ENCODE measurements at places on chromosomes 7 and 10.

- no peak for DNase-seq
These were observed 83.2 kb downstream of the HECTD2 start for GRCh38 chr10:91493313-91493712.

GRCh38 chr7:79293655-79294142 is 159.8 kb downstream of the MAGI2 start:
- no peak for DNase-seq

GRCh38 chr7:5774136-5774535 is 7.3 kb downstream of the RNF216 start:
- no peak for DNase-seq

DNA sequence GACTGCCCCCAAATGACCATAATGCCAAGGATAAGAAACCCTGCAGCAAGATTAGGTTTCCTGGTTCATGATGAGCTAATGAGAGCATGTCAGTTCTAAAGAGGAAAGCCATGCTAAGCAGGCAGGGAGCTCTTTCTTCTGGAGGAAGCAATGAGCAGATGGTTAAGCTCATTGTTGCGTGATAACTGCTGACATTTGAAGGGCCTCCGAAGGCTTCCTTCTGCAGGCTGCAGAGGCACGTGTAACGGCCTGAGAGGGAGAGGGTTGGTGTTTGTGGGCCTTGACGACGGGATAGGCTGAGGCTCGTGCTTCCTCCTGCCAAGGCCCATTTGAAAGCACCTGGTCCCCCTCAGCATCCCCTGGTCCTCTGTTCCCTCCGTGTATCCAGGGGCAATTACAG is 63.5 kb upstream of the BTBD16 start:
- DNase-seq, result no peak

- DNase-seq, result no peak
These were observed 409.9 kb upstream of the SHH start for GRCh38 chr7:156222151-156222550.

GRCh38 chr7:17411922-17412321 is 113.5 kb downstream of the AHR start:
- no peak for DNase-seq

DNA sequence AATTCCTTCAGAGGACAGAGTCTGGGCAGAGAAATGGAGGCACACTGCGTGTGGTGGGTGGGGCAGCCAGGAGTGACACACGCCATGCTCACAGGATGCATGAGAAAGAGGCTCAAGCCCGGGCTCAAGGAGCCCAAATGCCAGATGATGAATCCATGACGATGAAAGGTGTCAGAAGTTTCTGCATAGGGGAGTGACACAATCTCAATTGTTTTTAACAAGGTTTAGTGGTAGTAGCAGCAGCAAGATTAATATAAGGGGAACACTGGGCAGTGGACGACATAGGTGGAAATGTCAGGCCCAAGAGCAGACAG is 126.1 kb downstream of the TNS3 start:
- no peak for DNase-seq

GRCh38 chr10:1121271-1121970 is 65.2 kb downstream of the WDR37 start:
- DNase-seq, result no peak

GRCh38 chr7:83394776-83395175 is 232.1 kb upstream of the PCLO start:
- DNase-seq, result no peak
